ENCODE measurements at places on chromosomes 13 and 19. TPM values are rescaled to one million over a fixed set of nuclear protein-coding genes. Genes with fewer than 3 reads are reported as not detected.

Gene DMKN
- 9.1 TPM for total RNA-seq

Gene KLF1
- not detected for total RNA-seq

Gene PSG1
- total RNA-seq: not detected

Gene CYP4F8
- total RNA-seq: not detected

Gene PLEKHA4
- 66.9 TPM for total RNA-seq

Gene CEACAM16
- not detected for total RNA-seq

Gene KANK2
- 294 TPM for total RNA-seq

Gene SLITRK1
- not detected for total RNA-seq

Gene ZNF471
- total RNA-seq: 3.3 TPM

Gene CLEC11A
- total RNA-seq: 7.1 TPM

Gene NHLRC3
- total RNA-seq: 8.8 TPM

Gene IL17D
- 0.48 TPM for total RNA-seq

Gene FCER2
- total RNA-seq: 0.23 TPM

Gene KLHL1
- total RNA-seq: not detected

Gene CDC34
- 111 TPM for total RNA-seq

Gene PAN3
- total RNA-seq: 9.2 TPM

Gene ANGPTL4
- total RNA-seq: 10.8 TPM

Gene C1QTNF9
- 4.5 TPM for total RNA-seq

Gene KLK12
- total RNA-seq: not detected

Gene SIGLEC5
- not detected for total RNA-seq

Gene CD22
- total RNA-seq: 0.20 TPM

Gene RNF225
- total RNA-seq: not detected

Gene ZIC2
- not detected for total RNA-seq

Gene PDX1
- not detected for total RNA-seq

Gene LGALS4
- total RNA-seq: 1.2 TPM

Gene CGB2
- not detected for total RNA-seq
